Stimulated activated CD8-positive, alpha-beta memory T cell treated with anti-CD3 and anti-CD28 coated beads, Interleukin-4, amount 100 ng/mL, for 1 hour (primary cell): ENCODE measurements at places on chromosomes 1 and 21.

- no peak for DNase-seq
These were observed 2.2 kb downstream of the SMCP start for GRCh38 chr1:152880316-152880715.

DNA sequence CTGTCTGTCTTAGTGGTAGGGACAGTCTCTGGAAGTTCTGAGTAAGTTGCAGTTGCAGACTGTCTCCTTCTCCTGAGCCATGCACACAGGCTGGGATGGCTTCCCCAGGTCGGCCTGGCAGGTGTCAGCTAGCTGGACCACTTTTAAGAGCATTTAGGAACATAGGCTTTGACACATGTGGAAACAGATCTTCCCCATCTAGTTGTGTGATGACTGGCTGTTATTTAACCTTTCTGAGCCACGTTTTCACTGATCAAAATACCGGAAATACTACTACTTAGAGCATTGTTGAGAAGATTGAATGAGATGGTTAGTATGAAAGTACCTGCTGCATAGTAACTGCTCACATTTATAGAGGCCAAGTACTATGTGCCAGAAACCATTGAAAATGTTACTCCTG, 6.2 kb upstream of the MAPKAPK2 start:
- DNase-seq = no peak

DNA sequence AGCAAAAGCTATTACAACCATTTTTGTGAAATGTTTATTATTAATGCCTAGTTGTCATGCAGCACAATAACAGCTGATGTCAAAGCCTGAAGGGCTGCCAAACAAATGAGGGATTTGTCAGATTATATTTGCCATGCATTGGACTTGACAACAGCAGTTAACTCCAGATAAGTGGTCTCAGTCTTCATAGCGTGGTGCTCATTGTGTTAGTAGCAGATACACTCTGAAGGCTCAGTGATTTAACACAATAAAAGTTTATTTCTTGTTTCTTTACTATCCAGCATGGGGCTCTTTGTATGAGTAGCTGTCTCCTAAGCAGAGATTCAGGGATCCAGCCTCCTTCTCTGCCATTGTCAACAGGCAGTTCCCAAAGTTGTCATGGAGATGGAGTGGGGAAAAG, 76.0 kb upstream of the PTGFRN start:
- DNase-seq = no peak

- DNase-seq = no peak
These were observed 65.8 kb downstream of the FHAD1 start for GRCh38 chr1:15312626-15313411.

DNA sequence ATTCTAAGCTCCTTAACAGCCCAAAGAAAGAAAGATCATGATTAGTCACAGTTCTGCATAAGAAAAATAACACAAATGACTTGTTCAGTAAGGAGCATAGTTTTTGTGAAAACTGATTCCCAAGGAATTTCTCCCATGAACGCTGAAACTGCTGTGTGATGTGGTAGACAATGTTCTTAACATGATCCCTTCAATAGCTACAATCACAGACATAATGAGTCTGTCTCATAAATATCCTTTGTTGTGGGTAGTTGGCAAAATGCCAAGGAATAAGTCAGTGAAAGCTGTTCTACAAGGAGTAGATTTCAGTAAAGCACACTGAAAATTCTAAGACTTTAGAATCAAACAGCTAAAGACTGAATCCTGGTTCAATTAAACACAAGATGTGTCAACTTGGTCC, 404.8 kb downstream of the HLX start:
- no peak for DNase-seq

- no peak for DNase-seq
These were observed 121.6 kb downstream of the RGS7 start for GRCh38 chr1:241235256-241235897.

DNA sequence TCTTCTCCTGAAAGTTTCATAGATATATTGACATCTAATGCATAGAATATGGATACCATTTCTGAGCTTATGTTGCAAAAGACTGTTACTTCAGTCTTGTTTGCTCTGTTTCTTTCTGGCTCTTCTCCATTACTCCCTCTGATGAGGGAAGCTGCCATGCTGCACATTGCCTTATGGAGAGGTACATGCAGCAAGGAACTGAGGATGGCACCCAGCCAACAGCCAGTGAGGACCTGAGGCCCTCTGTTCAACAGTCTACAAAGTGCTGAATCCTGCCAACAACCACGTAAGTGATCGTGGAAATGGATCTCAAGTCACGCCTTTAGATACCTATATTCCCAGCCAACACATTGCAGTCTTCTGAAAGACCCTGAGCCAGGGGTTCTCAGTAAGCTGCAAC, 66.6 kb upstream of the ADAMTS5 start:
- DNase-seq = no peak

GRCh38 chr1:10710489-10710888, 86.0 kb downstream of the CASZ1 start:
- DNase-seq = no peak

DNA sequence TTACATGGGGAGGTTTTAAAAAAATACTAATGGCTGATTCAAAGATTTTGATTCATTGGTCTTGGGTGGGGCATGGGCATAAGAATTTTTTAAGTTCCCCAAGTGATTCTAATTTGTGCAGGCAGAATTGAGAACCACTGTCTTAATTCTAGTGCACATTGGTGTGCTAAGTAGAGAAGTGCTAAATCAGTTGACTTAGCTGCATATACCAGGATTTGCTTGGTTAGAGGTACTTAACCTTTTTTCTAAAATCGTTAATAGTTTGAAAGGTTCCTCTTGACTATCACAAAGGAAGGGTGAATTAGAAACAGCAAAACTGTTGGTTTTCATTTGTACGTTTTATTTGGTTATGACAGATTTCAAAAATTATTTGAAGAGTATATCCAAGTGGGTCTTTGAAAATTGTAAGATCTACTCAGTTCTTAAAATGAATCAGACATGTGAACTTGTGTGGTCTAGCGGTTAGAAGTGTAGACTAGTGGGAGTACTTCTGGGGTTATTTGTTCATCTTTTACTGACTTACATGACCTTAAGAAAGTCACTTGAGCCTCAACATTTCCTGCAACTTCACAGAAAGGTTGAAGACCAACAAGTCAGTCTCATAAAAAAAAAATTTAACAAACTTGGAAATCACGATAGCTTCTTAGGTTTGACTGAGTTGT, 66.7 kb downstream of the RPAP2 start:
- no peak for DNase-seq

GRCh38 chr1:81547912-81548303, 252.8 kb upstream of the ADGRL2 start:
- DNase-seq = no peak

DNA sequence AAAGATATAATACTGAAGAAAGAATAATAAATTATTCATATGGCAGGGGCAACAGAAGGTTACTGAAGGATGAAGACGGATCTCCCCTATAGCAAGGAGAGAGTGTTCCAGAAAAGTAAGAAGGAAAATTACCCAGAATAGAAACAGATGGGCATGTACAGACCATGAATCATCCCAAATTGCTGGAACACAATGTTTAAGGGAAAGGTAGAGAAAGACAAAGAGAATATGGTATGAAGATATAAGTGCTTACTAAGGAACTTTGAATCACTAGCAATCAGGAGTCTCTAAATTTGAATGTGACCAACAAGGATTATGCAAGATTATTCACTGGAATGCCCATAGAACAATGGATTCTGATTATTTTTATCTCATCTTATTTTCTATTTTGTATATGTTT, 375.4 kb downstream of the COL11A1 start:
- no peak for DNase-seq

DNA sequence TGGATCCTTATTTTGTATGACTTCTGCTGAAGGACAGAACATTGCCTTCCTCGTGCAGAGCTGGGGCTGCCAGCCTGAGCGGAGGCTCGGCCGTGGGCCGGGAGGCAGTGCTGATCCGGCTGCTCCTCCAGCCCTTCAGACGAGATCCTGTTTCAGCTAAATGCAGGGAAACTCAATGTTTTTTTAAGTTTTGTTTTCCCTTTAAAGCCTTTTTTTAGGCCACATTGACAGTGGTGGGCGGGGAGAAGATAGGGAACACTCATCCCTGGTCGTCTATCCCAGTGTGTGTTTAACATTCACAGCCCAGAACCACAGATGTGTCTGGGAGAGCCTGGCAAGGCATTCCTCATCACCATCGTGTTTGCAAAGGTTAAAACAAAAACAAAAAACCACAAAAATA, 27.5 kb upstream of the KDM4A start:
- DNase-seq = no peak

DNA sequence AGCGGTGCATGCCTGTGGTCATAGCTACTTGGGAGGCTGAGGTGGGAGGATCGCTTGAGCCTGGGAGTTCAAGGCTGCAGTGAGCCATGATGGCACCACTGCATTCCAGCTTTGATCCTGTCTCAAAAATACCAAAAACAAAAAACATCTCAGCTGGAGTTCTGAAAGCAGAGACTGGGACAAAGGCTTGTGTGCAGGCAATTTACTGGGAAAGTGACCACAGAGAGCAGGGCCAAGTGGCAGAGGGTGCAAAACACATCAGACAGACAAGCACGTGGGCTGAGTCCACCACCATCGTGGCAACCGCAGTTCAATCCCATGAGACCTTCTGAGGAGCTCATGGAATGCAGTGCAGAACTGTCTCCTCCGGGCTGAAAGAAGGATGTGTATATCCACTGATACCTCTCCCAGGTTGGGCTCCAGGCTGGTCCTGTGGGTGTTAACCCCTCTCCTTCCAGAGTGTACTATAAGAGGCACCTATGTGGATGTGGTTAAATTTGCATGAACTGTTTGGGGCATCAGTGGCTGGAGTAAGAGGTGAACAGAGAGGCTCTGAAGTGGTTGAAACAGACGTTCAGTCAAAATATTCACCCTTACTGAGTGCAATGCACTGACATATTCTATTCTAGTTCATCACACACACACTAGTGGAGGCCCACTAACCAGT, 10.8 kb downstream of the PIGP start:
- no peak for DNase-seq

GRCh38 chr1:56057466-56058405, 521.6 kb downstream of the PLPP3 start:
- no peak for DNase-seq

DNA sequence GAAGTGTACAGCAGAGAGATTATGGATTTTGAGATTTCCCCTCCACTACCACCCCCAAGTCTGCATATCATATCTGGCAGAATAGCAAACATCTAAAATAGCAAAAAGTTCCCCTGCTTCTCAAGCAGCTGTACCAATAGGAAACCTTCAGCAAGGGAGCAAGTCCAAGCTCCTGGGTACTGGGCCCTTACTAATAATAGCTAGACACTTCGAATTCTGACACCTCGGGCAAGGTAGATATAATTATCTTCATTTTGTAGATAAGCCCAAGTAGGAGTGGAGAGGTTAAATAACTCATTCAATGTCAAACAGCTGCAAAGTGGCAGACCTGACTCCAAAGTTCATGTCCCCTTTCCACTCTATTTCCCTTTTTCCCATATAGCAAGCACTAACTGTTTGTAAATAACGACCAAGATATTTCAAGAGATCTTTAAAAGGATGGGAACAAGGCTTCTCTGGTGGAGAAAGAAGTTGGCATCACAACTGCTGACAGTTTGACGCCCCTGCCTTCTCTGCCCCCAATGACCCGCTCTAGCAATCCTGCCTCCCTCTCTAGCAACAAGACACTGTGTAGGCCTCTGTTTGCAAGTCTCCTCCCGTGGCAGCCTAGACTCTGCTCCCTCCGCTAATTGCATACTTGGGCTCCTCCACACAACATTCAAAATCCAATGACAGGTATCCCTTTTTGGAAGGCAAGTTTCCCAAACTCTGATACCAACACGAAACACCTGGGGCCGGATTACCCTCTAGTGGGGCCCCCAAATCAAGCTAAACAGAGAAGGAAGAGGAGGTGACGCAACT, 18.7 kb upstream of the ADAR start:
- no peak for DNase-seq

DNA sequence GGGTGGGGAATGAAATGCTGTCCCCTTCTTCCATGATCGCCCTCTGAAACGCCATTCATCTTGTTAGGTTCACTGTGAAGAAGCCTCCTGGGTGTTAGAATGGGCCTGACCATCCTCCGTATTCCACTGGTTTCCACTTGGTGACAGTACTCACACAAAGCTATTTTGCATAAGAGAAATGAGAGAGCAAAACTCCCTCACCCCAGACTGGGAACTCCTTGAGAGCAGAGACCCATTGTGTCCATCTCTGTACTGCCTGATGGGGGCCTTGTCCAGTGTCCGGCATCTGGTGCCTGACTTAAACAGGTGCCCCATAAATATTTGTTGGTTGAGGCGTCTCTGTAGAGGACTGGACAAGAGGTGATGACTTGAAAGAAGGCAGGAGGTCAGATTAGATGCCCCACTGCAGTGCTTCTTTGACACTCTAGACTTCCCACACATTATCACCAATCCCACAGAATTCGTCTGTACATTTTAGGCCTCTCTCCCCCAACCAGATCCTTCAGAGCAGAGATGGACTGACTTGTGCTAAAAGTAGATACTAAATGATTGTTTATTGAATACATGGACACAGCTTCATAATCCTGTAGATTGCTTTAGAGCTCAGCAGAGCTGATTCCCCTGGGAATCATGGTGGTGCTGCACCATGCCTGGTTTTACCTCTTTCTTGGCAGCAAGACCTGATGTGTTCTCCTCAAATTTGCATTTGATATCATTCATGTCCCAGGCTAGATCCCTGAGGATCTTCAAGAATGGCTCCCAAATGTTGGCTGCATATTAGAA, 22.4 kb upstream of the KCNA2 start:
- DNase-seq = no peak

DNA sequence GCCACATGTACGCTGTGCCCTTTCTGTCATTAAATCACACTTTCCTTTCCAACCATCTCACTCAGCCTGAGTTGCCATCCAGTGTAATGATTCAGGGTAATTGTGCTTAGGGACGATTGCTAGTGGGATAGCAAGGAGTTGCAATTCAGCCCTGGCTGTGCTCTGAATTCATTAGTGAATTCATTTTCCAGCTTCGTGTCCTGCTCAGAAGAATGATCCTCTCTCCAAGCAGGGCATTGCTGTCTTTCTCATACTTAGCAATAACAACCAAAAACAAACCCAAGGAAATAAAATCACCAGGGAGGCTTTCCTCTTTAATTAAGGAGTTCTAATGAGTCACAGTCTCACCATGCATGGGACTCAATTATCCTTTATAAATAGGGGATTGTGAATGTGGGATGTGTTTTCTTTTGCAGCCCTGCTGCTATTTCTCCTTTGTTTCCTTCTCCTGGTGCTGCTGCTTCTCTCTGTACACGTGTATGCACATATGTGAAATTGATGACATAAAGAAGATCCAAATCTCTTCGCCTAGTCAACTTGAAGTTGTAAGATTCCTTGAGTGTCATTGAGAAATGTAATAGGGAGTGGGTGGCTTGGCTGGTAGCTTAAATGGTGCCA, 167.0 kb downstream of the TSEN15 start:
- no peak for DNase-seq

GRCh38 chr1:166740668-166741276, 98.5 kb upstream of the POGK start:
- DNase-seq = no peak

GRCh38 chr1:239913141-239913585, 178.5 kb upstream of the FMN2 start:
- no peak for DNase-seq

GRCh38 chr21:45454060-45454925, 49.3 kb downstream of the COL18A1 start:
- no peak for DNase-seq
